ENCODE measurements at places on chromosomes 6 and 20.
A peak's percentile ranks its signal among the peaks of the same experiment; 100 is the strongest.

DNA sequence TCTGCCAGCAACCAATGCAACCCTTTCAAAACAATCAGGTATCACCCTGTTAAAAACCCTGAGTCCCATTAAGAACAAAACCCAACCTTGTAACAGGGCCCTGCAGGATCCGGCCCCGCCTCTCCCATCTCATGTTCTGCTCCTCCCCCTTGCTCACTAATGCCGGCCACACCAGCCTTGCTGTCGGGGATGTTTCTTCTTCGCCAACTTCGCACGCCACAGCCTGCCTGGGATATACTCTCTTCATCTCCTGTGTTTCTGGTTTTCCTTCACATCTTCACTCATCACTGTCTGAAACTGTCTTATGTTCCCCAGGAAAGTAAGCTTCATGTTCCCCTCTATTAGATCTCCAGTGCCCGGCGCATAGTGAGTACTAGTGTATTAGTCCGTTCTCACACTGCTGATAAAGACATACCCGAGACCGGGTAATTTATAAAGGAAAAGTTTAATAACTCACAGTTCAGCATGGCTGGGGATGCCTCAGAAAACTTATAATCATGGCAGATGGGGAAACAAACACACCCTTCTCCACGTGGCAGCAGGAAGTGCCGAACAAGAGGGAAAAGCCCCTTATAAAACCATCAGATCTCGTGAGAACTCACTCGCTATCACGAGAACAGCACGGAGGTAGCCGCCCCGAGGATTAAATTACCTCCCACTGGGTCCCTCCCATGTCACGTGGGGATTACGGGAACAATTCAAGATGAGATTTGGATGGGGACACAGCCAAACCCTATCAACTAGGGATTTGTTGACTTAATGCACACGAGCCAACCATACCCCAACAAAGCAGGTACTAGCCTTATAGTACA lies 5.1 kb downstream of the TP53RK start:
- DNase-seq, result peak; percentile 86

- DNase-seq, result no peak
Measured at GRCh38 chr6:37680668-37681067, 17.0 kb downstream of the MDGA1 start.

GRCh38 chr20:1415667-1416468 lies 23.0 kb upstream of the FKBP1A start:
- peak; percentile 92 for DNase-seq

GRCh38 chr20:31687777-31688176 lies 34.9 kb downstream of the BCL2L1 start:
- no peak for DNase-seq

- no peak for DNase-seq
Measured at GRCh38 chr20:8787090-8787489, 281.8 kb upstream of the PLCB4 start.

GRCh38 chr6:3744901-3745470 lies 6.5 kb downstream of the PXDC1 start:
- no peak for DNase-seq

- no peak for DNase-seq
Measured at GRCh38 chr6:71509191-71510005, 220.8 kb downstream of the OGFRL1 start.

DNA sequence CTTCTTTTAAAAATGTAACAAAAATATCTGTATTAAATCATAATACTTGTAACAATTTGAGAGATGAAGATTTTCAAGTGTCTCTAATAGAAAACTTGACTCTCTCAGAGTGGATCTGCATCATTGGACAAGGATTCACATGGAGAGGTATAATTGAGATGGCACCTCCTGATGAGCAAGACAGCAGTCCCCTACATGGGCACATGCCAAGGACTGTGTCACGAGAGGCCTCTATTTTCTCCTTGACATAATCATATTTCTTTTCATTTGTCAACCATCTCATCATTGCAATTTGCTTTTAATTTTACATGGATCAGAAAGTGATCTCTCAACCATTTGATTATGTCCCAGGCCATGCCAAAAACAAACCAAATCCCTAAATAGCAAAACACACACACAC lies 206.8 kb upstream of the THEMIS start:
- DNase-seq, result no peak

DNA sequence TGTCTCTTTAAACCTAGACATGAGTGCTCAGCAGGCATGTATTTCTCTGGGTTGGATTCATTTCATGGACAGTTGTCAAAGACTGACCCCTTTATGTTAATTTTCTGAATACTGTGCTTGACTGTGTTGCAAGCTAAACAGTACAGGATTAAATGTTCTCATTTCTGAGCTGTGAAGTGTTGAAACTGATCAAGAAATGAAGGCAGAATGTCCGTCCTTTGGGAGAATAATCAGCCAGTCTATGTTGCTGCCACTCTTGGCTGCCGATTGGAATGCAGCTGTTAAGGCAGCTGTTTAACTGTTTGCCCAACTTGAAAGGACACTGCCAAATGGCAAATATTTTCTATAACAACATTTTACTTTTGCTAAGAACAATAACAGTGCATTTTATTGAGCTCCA lies 87.3 kb downstream of the CEP57L1 start:
- DNase-seq, result no peak

DNA sequence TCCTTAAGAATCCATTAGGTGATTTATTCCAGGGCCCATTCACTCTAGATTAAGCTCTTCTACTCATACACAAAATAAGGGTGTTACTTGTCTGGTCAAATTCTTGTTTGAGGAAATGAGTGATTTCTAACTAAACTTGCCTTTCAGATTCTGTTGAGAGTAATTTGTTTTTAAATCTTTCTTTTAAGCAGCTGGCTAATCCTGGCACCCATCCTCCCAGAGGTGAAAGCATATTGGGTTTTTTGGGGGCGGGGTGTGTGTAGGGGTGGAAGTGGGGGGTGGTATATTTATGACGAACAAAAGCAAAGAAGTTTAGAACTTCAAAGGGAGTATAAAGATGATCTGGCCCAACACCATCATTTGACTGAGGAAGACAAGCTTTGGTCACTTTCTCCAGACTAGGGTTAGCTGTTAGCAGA lies 94.7 kb downstream of the RTN4IP1 start:
- DNase-seq, result no peak

DNA sequence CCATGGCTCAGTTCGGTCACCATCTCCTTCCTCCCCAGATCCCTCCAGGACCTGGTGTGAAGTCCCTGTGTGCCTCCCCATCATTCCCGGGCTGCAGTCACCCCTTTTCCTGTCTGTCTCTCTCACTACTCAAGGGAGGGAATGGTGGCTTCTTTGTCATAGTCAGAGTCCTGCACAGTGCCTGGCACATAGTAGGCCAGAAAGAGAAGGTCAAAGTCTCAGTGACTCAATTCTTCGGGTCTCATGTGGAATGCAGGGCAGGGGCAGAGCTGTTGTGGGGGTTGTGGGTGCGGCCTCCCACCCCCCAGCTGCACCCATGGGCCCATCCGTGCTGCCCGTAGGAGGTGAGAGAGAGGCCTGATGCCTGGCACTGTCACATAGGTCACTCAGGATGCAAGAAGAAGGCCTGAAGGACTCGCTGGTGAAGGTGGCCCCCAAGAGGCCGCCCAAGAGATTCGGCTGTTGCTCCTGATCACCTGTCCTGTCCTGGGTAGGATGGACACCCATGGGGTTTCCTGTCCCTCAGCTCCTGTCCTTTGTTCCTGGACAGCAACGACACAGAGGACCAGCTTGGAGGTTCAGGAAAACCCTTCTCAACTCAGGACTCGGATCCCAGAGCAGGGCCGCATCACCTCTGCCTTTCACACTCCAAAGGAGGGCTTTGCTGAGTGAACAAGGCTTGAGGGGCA lies 34.1 kb downstream of the RAB44 start:
- DNase-seq, result no peak

DNA sequence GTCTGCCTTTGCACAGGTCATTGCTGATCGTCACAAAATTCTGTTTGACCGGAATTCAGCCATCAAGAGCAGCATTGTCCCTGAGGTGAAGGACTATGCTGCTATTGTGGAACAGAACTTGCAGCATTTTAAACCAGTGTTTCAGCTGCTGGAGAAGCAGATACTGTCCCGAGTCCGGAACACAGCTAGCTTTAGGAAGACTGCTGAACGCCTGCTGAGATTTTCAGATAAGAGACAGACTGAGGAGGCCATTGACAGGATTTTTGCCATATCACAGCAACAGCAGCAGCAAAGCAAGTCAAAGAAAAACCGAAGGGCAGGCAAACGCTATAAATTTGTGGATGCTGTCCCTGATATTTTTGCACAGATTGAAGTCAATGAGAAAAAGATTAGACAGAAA lies 24.6 kb upstream of the CALHM6 start:
- DNase-seq, result no peak

- DNase-seq, result no peak
Measured at GRCh38 chr6:122222761-122223160, 176.7 kb upstream of the HSF2 start.

GRCh38 chr6:149461670-149462069 lies 23.1 kb downstream of the ZC3H12D start:
- no peak for DNase-seq

GRCh38 chr6:161947371-161947770 lies 673.5 kb upstream of the AGPAT4 start:
- no peak for DNase-seq

DNA sequence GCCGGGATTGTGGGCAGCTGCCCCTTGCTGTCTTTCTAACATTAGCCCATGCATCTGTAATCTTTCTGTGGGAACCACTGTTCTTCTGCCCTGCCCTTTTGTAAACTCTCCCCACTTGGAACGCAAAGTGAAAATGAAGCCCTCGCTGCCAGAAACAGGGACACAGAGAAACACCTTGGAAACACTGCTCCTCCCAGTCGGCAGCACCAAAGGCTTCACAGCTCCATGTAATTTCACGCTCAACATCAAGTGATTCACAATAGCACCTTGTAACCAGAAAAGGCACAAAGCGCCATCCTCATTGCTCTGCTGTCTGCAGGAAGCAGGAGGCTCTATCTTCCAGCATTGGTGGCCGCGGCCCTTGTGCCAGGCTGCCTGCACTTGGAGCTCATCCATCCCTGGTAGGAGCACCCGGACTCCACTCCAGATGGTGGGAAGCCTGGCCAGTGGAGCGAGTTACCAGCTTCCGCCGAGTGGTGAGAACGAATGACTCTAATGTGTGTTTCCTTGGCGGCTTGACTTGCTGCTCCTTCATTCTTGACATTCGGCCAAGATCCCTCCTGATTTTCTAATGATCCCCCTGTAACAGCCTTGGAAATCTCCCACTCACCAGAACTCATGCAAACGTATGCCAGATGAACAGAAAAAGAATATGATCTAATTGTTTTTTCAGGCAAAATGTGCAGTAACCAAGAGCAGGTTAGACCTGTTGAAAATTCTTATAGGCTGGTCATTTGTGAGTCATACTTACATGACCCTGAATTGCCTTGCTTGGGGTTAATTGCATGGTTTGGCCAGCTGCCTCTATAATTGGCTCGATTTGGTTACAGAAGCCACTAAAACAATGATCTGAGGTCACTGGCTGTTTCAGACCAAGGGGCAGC lies 169.1 kb upstream of the CDYL start:
- DNase-seq, result peak; percentile 78

DNA sequence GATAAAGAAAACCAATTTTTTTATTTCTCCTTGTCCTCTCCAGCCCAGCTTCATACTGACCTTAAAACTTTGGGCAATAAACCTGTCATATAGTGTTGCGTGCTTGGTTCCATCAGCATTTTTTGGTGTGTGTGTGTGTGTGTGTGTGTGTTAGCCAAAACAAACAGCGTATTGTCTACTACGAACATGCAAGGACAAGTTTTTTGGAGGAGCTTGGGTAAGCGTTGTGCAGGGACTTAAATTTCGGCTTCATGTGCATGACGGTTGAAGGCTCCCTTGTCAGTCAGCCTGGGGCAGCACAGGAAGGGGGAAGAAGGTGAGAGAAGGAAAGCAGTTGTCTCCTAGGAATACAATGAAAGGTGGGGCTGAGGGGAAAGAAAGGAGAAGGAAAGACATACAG lies 62.0 kb upstream of the PAX1 start:
- DNase-seq, result no peak

DNA sequence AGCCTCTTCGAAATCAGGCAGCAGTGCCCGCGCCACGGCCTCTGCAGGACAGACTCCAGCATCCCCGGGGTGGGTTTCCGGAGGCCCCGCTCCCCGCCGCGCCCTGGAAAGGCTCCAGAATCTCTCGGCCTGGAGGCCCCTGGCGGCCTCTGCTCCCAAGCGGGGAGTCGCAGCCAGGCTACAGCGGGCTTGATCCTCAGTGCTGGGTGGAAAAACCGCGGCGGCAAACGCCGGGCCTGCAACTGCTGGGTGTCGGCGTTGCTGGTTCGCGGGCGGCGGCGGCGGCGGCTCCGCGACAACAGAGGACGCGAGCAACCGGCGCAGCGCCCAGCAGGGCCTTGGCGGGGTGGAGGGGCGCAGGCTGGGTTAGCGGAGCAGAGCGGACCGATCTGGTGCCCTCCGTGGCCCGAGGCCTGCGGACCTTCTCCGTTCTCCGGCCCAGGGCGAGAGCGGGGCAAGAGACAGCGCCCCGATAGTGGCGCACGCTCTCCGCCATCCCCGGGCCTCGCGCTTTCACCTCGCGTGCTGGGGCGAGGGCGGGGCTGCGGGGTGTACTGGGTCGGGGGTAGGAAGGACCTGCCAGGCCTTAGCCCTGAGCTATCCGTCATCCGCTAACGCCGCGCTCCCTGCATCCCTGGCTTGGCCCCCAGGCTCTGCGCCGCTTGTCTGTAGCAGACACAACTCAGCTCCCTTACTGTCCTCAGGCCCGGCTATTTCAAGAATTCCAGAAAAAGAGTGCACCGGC lies 3.4 kb upstream of the ZNF292 start:
- peak; percentile 69 for DNase-seq

- no peak for DNase-seq
Measured at GRCh38 chr20:60113024-60113724, 155.0 kb downstream of the CDH26 start.

- DNase-seq, result no peak
Measured at GRCh38 chr6:146775220-146775619, 176.4 kb downstream of the ADGB start.

GRCh38 chr20:41168281-41169161 lies 31.2 kb downstream of the PLCG1 start:
- no peak for DNase-seq

DNA sequence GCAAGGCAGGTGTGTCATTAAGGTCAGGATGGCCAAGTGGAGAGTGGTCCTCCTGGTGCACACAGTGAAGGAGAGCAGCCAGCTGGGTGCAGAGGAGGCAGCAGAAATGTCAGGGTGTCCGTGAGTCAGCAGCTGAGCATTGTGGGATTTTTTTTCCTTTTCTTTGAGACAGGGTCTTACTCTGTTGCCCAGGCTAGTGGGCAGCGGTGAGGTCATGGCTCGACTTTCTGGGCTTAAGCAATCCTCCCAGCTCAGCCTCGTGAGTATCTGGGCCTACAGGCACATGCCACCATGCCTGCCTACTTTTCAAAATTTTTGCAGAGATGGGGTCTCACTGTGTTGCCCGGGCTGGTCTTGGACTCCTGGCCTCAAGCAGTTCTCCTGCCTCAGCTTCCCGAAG lies 16.0 kb downstream of the ARID1B start:
- no peak for DNase-seq
